ENCODE measurements at places on chromosomes 6 and 20.

DNA sequence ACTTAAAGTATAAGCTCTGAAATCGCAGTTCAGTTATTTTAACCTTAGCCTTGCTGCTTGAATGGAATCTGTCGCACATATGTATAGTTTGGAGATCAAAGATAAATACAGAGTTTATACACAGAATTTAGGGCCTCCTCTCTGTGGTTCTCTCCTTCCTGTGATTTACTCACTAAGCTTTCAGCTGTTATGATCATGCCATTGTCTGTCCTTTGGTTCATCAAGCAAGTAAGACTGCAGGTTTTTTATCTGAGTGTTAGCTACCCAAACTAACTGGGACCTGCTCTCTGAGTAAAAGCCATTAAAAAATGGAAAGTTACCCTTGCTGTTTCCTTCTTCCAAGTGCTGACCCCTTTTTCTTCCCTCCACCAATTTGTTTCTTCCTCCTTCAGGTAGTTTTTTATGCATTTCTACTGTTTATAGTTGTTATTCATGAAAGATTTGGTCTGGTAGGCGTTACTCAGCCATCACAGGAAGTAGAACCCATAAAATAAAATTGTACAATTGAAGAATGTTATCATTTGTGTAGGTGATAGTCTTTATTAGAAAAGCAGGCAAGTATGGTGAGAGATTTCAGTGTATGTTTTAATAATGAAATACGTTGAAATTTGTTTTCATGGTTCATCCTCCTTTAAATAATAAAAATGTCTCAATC, 33.7 kb upstream of the SUMO4 start:
- no peak for DNase-seq

DNA sequence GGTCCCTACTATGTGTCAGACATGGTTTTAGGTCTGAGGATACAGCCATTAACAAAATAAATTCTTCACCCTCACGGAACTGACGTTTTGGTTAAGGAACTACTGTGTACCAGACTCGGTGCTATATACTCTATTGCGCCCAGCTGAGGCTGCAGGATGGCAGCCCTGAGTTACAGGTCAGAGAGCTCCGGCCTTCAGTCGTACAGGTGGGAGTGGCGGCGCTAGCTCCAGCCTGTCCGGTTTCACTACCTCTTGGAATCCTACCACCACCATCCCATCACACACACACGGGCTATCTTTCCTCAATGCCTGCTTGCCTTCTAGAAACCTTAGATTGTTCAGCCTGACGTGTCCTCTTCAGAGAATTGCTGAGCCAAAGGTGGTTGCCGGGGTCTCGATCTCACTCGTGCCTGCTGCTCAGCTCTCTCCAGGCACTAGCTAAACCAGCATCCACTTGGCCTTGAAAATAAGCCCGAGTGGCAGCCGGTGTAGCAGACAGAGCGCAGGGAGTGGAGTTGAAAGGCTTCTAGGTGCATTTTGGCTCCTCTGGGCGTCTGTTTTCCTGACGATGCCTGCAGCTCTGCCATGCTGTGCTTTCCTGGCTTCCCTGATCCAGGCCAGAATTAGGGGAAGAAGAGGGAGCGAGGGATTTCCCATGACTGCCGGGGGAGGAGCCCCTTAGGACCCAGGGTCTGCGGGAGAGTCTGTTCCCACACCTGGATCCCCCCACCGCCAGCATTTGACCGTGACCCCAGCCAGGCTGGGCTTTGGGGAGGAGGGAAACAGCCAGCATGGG, 1.1 kb upstream of the TCF15 start:
- DNase-seq: no peak

DNA sequence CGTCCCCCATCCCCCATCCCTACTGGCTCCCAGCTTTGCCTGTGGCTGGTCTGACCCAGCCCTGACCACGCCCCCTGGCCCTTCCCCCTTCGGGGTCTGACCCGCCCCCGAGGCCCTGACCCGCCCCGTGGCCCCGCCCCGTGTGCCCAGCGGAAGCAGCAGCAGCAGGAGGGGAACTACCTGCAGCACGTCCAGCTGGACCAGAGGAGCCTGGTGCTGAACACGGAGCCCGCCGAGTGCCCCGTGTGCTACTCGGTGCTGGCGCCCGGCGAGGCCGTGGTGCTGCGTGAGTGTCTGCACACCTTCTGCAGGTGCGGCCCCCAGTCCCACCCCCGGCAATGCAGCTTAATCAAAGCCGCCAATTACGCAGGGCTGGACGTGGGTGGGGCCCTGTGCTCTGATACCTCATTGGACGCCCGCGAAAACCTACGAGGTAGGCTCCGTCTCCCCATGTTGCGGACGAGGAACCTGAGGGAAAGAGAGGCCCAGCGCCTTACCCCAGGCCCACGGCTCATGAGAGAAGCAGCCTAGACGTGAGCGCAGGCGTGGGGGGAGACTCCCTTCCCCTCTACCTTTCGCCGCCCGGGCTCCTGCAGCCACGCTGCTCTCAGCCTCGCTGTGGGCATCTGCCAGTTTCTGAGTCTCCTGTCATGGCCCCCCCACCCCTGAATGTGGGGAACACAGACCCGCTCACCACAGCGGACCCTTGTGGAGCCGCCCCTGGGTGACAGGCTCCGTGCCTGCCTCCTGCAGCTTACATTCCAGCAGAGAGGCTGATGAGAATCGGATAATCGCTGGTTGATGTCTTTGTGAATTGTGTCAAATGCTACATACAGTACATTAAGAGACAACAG, 12.8 kb downstream of the RBCK1 start:
- no peak for DNase-seq

DNA sequence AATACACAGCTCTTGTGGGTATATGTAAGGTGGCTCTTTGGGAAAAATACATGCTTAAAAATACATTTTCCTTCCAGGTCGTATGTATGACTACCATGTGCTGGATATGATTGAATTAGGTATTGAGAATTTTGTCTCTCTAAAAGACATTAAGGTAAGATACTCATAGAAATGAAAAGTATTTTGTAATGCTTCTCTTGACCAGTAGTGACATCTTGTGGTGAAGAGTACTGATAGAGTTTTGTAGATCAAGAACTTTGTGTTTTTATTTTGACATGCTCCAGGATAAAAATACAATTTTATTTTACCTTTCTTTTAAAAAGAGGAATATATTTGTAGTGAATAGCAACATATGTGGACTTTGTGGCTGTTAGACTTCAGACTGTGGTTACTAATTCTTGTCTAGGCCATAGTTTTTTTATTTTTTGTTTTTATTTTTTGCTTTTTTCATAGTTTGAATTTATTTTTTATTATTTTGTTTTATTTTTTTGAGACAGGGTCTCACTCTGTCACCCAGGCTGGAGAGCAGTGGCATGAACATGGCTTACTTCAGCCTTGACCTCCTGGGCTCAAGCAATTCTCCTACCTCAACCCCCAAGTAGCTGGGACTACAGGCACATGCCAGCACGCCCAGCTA, 17.9 kb downstream of the RPF2 start:
- no peak for DNase-seq

DNA sequence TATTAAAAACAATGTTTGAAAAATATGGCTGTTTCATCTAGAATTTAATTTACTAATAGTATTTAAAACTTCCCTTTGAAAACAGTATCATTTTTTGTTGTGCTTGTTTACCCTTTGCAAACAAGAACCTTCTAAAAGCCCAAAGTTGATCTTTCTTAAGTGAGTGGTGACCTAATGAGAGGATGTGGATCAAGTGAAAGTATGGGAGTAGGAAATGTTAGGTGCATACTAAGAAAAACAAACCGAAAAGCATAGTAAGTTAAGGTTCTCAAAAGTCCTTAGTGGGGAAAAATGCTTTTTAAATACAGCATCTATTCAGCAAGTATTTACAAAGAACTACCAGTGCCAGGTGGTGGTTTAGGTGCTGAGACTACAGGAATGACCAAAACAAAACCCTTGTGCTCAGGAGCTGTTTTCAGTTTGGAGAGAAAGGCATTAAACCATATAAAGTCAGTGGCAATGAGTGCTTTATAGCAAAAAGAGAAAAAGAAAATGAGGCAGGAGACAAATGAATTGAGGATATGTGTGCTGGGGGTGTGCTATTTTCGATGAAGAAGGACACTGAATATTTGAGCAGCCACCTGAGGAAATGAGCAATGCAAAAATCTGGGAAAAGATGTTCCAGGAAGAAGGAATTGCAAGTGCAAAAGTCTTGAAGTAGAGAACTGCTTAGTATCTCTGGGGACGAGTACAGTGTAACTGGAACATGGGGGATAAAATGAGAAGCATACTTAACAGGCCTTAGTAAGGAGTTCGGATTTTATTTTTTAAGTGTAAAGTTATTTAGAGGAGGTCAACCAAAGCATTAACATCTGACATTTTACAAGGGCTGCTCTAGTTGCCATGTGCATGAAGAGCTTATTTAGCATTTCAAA, 24.0 kb downstream of the RNF146 start:
- no peak for DNase-seq

- no peak for DNase-seq
Measured at GRCh38 chr20:3815703-3816315, 4.5 kb upstream of the AP5S1 start.

GRCh38 chr20:44516491-44516890, 5.4 kb downstream of the SERINC3 start:
- DNase-seq: no peak

All from stimulated activated CD4-positive, alpha-beta T cell treated with anti-CD3 and anti-CD28 coated beads, Interleukin-1b, Interleukin-23, amount 100 ng/mL, for 24 hours (primary cell).